ENCODE measurements at places on chromosomes 4 and X.
A peak's percentile ranks its signal among the peaks of the same experiment; 100 is the strongest.

DNA sequence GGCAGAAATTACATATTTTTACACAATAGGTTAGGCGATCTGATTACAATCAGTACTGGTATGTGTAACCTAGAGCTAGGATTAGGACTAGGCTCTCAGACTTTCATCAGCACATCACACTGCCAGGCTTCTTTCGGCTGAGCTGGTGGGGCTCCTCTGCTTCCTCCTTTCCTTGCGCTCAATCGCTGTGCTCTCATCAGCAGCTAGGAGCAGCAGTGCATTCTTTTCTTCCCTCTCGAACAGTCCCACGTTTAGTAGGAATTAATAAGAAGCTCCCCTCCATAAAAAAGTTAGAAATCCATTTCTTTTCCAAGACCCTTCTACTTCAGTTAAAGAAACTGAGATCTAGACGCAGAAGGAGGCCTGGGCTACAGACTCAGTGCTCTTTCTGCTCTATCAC, 350.4 kb downstream of the SPRY1 start:
- no peak for DNase-seq

DNA sequence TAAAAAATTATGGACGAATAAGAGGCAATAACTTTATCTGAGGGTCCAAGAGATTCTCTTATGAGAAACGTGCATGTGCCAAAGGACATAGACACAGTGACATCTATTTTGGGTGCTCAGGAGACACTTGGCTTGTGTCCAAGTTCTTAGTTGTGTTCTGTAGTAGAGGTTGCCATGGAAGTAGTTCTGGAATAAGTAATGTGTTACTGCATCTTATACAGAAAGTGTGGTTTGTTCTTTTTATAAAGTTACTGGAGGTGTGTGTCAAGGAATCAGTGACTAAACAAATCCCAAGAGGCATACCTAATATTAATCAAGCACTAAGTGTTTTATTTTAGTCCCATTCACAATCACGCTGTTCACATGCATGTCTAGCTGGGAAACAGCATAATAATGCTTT, 305.7 kb downstream of the ARHGAP24 start:
- DNase-seq, result no peak

- no peak for DNase-seq
These were observed 588 bp downstream of the ART3 start for GRCh38 chr4:76074993-76075600.

DNA sequence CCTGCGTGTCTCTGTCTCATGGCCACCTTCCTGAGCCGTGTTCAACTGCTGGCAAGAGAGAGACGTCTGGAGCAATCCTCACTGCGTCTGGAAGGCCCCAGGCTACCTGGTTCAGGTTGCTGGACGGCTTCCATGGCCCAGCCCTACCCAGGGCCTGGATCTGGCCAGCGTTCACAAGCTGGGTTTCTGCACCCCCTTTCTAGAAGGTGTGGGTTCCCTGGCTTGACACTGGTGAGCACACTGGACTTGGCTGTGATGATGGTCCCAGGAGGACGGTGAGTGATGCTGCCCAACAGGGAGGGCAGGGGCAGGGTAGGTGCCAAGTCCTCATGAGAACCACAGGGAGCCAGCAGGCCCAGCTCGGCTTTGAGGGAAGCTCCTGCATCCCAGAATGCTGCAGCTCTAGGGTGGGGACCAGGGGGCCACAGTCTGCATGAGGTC, 63.4 kb downstream of the HTRA3 start:
- no peak for DNase-seq

DNA sequence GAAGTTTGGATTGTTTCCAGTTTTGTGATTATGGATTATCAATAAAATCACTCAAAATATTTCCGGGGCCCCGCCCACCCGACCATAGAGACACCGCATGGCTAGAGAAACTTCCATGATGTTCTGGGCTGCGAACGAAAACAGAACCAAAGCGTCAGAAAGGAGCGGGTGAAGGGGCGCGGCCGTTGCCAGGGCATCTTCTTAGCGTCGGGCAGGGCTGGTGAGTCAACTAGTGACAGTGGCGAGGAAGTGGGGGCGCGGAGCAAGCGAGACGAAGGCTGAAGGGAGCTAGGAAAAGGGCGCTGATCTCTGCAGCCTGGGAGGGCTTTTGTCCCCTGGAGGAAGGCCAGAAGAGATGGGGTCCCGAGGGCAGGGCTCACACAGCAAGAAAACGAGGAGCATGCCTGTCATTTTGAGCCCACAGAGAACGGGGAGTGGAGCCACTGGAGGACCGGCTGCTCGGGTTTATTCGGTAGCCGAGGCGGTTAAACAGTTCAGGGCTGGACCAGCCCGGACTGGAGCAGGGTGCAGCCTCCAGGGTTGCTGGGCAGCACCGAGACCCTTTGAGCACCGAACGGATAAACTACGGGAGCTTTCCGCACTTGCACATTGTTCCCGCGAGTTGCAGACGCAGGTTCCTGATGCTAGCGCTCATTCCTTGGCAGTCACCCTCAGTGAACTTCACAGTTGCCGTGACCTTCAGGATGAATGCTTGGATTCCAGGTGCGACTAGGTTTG, 298.1 kb upstream of the TRPC5 start:
- no peak for DNase-seq

GRCh38 chr4:63904201-63904600, 505.0 kb downstream of the TECRL start:
- no peak for DNase-seq

- no peak for DNase-seq
These were observed 676.7 kb upstream of the LCORL start for GRCh38 chr4:18698119-18698883.

- DNase-seq, result no peak
These were observed 541.3 kb upstream of the TENM3 start for GRCh38 chr4:181701894-181702293.

- no peak for DNase-seq
These were observed 29.8 kb downstream of the SGMS2 start for GRCh38 chr4:107854356-107855022.

DNA sequence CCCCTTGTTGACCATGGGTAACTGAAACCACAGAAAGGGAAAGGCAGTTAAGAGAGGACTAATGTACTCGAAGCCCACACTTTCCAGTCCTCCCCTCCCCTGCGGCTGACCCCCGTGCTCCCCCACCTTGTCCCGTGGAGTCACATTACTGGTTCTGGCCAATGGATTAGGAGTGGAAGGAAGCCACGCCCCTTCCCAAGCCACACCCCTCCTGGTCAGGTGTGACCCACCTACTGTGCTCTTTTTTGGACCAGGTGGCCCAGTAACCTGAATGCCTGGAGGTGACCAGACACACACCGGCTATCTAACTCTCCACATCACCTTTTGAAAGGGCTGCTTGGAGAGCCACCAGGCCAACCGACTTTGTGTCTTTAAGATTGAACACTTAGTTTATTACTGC, 109.3 kb upstream of the MSX1 start:
- DNase-seq, result no peak

- no peak for DNase-seq
These were observed 182.0 kb upstream of the FAM241A start for GRCh38 chr4:111963158-111963700.

- no peak for DNase-seq
These were observed 19.6 kb downstream of the CCNG2 start for GRCh38 chr4:77176640-77177039.

DNA sequence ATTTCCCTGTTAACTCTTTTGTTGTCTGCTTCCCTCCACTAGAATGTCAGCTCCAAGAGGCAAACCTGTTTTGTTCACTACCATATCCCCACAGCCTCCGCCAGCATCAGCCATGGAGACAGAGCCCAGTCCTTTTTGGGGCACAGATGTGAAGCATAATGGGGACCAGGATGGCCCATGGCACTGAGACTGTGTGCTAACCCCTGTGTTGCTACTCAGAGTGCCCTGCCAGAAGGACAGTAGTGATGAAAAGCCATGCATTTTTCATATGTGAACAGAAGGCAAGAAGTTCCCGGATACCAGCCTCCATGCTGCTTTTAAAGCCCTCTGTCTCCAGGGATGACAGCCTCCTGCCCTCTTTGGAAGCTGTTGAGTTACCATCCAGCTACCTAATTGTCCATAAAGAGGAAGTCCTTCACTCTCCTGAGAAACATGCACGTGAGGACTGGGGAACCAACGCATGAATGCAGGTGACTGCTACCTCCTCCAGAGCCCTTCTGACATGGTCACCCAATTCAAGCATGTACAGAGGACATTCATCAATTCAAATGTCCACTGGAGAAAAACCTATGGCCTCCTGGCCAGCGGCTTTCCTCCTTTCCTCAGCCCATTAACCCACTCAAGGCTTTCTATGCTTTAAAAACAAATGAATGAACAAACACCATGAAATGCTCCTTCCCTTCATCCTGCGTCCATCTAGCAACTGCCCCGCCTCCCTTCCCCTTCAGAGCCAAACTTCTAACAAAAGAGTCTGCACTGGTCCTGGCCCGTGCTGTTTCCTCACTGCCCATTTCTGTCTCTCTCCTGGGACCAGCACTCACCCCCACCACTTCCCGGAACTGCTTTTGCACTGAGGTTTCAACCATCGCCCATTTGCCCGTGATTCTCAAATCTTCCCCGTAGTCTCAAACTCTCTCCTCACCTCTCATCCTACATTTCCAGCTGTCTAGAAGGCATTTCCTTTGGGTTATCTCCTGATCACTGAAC, 18.0 kb downstream of the PNMA6F start:
- no peak for DNase-seq

- DNase-seq, result no peak
These were observed 93.3 kb downstream of the MAMLD1 start for GRCh38 chrX:150456466-150456865.

DNA sequence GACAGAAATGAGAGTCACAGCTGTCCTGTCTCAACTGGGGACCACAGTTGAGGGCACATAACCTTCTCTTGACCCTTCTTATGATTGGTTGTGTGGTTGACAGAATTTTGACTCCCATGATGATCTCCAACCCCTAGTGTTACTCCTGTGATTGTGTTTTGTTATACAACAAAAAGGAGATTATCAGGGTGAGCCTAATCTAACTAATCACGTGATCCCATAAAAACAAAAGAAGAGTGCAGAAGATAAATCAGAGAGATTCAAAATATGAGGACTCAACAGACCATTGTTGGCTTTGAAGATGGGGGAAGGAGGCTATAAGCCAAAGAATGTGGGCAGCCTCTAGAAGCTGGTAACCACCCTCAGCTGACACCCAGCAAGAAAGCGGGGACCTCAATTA, 72.7 kb downstream of the GUCY2F start:
- no peak for DNase-seq

GRCh38 chrX:79444694-79445210, 77.6 kb upstream of the ITM2A start:
- DNase-seq, result no peak

GRCh38 chr4:76950052-76950955, 752 bp downstream of the SEPTIN11 start:
- DNase-seq, result peak; percentile 41

Data from stimulated activated CD4-positive, alpha-beta T cell treated with anti-CD3 and anti-CD28 coated beads, TNF-alpha, amount 100 ng/mL, for 1 hour (primary cell).